CD4-positive, alpha-beta T cell treated with Interleukin-21 for 1 hour (primary cell): ENCODE measurements at places on chromosomes 3 and 15.
A peak's percentile ranks its signal among the peaks of the same experiment; 100 is the strongest.

DNA sequence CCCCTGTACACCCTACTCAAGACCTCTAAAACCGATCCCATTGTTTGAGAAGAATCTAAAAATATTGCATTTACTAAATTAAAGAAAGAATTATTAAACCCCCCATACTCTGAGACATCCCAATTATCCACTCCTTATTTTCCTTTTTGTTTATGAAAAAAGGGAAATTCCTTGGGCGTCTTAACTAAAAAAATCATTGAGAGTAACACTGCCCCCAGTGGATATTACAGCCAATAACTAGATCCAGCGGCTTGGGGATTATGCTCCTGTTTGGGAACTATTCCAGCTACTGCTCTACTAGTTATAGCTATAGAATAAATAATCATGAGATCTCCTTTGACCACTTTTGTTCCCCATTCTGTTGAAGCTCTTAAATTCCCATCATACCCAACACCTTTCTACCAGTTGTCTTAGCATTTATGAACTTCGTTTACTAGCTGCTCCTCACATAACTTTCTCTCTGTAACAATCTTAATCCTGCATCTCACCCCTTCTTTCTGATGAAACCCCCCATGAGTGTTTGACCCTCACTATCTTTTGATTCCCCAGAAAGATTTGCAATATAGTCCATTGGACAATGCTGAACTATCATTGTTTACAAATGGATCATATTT, 12.7 kb upstream of the CFAP91 start:
- no peak for DNase-seq

DNA sequence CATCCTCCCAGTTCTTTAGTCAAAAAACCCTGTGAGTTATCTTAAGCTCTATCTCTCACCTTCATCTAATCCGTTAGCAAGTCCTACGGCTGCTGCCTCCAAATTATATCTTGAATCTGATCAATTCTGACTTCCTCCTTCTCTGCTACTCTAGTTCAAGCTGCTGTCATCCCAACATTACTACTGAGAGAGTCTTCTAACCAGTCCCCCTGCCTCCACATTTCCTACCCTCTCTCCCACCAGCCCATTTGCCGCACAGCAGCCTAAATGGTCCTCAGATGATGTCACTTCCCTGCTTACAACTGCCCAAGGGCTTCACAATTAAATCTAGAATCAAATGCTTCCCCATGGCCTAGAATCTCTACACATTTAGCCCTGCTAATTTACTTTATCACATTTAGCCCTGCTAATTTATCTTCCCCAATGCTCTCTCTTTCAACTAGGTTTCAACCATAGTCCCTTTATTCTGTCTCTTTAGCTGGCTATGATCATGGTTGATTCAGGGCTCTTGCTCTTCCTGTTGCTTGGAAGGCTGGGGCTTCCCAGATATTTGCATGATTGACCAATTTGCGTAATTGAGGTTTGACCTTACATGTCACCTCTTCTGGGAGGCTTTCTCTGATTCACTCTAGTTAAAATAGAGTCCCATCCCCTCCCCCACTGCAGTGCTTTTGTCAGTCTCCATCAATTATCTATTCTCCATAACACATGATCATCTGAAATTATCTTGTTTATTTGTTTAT, 11.0 kb upstream of the ARL14 start:
- no peak for DNase-seq

DNA sequence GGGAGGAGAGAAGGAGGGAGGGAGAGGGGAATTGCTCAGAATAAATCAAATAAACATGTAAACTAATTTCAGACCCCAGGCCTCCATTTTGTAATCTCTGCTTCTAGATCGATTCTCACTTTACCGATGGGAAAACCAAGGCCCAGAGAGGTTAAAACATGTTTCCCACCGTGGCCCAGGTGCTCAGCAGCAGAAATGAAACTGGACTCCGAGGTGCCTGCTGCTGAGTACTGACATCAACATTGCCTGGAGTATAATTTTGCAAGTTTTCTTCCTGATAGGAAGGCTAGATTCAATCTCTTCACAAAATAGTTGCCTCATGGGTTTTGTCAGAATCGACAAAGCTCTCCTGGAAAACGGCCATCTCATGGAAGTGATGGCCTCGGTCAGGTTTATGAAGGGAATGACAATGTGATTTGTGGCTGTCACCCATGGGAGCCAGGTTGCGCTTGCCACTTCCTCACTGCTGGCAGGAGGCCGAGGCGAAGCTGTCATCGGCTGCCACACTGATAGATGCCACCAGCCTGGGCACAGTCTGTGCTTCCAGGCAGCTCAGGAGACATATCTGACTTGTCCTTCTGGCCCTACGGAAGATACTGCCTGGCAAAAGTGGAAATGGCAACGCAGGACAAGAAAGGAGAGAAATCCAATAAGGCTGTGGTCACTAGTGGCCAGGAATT, 133.1 kb upstream of the LRRN1 start:
- DNase-seq = no peak

- DNase-seq = no peak
These were observed 540.5 kb upstream of the ATP11B start for GRCh38 chr3:182252802-182253201.

- DNase-seq = no peak
These were observed 123.5 kb upstream of the IL12A start for GRCh38 chr3:159865041-159865579.

GRCh38 chr3:179113903-179114302, 34.3 kb upstream of the PIK3CA start:
- no peak for DNase-seq

- DNase-seq = no peak
These were observed 55.0 kb downstream of the CLASP2 start for GRCh38 chr3:33663042-33663441.

GRCh38 chr3:159038405-159038804, 236.6 kb downstream of the MFSD1 start:
- no peak for DNase-seq

DNA sequence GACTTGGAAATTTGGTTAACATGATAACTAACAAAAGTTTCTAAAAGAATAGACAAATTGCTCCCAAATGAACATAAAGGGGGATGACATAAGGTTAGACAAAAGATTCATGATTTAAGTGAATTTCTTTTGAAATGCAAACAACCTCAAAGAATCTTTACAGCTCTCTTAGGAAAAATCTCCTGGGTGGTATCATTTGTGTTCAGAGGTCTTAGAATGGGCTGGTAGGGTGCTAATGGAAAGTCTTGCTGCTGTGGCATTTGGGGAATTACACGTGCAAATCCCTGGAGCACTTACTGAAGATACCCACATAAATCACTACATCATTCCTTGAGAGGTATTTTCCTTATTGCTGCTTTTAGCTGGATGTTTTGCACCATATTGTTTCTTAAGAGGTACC, 14.4 kb upstream of the ROBO2 start:
- no peak for DNase-seq

DNA sequence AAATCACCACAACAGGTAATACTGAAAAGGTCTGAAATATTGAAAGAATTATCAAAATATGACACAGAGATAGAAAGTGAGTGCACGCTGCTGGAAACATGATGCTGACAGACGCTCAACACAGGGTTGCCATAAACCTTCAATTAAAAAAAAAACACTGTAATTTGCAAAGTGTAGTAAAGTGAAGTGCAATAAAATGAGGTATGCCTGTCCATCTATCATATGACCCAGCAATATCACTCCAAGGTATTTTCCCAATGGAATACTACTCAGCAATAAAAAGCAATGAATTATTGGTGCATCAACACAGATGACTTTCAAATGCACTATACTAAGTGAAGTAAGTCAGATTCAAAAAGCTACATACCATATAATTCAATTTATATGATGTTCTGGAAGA, 47.6 kb upstream of the SLC12A8 start:
- no peak for DNase-seq

- peak; percentile 26 for DNase-seq
These were observed 30.7 kb downstream of the PLA1A start for GRCh38 chr3:119628390-119628789.

GRCh38 chr3:7950890-7951289, 550.7 kb upstream of the LMCD1 start:
- DNase-seq = no peak

- no peak for DNase-seq
These were observed 8.3 kb downstream of the TF start for GRCh38 chr3:133754455-133754854.

DNA sequence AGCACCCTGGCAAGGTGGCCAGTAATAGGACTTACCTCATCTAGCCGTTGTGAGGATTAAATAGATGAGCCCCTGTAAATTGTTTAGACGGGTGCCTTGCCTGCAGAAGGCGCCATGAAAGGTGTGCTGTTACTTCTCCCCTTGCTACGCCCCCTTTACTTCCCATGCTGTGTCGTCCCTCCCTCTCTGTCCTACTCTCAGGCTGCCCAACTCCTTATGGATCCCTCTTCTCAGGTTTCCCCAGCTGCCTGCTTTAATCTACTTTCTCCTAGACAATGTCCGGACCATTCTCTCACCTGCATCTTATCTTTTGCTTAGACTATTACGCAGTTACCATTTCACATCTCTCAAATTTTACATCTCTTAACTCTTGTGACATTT, 1.7 kb upstream of the FBXW12 start:
- no peak for DNase-seq

DNA sequence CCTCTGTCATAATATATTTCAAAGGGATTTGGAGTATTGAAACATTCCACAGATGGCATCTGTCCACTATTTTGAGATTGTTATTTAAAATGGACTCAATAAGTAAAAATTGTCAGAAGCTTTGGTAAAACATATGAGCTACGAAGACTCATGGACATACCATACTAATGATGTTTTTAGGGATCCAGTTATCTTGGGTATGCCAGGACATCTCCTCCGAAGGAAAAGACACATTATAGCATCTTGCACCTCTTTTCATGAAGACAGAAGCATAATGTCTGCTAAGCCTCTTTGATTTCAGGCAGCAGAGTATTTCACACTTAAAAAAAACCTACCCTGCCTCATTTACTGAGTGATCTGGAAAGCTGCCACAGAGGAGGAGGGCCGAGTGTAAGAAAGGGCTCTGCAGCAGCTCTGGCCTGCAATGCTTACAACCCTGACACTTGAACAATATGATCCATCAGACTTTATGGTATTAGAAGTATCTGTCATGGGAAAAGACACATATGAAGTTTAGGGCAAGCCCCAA, 284.8 kb downstream of the TUSC7 start:
- no peak for DNase-seq

- DNase-seq = no peak
These were observed 9.6 kb upstream of the ATP13A3 start for GRCh38 chr3:194496217-194496919.

DNA sequence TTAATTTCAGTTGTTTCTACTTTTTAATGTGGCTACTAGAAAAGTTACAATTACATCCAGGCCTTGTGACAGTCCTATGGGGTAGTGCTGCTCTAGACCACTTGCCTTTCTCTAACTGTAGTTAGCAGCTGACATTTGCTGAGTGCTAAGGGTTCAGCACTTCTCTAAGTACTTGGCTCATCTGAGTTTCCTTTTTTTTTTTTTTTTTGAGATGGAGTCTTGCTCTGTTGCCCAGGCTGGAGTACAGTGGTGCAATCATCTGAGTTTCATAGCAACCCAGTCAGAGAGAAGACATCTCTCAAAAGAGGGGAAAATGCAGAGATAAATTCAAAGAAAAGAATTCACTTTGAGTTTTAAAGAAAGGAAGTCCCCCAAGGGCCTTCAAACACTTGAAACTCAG, 130.8 kb downstream of the MYLK start:
- DNase-seq = no peak

DNA sequence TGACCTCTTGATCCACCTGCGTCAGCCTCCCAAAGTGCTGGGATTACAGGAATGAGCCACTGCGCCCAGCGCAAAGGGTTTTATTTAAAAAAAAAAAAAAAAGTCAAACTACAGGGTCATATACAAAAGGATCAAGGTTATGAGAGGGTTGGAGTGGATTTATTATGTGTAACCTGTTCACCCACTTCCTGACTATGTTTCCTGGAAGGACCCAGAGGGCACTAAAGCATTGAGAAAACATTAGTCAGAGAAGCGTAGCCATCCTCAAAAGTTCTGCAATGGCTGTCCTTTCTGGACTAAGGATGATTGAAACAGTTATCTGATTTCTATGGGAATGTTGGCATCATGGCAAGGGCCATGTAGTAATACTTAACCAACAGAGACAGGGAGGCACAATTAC, 7.3 kb upstream of the SCAPER start:
- DNase-seq = no peak

DNA sequence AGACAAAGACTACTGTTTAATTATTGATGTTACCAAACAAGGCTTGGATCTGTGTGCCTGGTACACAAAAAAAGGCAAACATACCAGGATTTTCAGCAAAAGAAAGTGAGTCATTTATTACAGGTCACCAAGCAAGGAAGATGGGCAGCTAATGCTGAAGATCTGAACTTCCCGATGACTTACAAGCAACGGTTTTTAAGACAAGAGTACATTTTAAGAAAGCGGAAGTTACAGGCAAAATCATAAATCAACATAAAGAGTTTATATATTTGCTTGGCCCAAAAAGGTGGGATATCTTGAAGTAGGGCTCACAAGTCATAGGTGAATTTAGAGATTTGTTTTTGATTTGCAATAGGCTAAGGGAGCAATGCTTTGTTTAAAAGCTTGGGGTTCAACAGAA, 125.4 kb upstream of the SPATA16 start:
- no peak for DNase-seq

GRCh38 chr15:27271258-27271657, 300.3 kb downstream of the GABRG3 start:
- DNase-seq = no peak

- DNase-seq = no peak
These were observed 836.8 kb upstream of the NECTIN3 start for GRCh38 chr3:110234831-110235230.
